ENCODE measurements at places on chromosomes 5 and 9.

- DNase-seq = no peak
Observed at GRCh38 chr5:118193194-118193905, 795.0 kb downstream of the DTWD2 start.

GRCh38 chr5:160188141-160189015 is 40.9 kb upstream of the FABP6 start:
- peak; percentile 96 for DNase-seq

DNA sequence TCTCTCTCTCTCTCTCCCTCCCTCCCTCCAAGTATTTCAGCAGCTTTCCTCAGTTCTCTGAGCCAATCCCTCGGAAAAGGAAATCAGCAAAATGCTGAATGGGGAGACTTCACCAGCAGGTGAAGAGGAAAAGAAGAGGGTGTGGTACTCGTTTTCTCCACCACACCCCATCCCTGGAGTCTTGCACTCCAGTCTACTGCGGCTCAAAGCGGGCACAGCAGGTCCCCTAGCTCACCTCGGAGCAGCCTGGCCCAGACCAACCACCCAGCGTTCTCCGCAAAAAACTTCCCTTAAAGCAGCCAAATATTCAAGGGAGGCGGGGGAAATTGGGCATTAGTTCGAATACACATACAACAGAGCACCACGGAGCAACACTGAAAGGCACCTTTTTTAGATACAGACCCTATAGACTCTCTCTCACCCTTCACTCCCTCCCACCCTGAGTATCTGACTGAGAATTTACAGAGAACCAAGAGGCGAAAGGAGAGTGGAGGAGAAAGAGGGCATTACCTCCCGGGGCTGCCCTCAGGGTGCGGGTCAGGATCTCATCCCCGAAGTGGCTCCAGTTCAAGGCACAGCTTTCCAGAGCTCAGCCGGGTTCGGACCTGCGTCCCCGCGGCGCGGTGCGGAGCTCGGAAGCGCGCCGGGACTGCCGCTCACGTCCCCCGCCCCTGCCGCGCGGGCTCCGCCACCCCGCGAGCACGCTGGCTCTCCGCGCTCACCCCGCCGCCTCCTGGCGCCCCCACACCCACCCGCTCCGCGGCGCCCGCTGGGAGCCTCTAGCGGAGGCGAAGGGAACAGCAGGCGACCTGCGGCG is 1638.5 kb upstream of the C9orf72 start:
- peak; percentile 7 for DNase-seq

DNA sequence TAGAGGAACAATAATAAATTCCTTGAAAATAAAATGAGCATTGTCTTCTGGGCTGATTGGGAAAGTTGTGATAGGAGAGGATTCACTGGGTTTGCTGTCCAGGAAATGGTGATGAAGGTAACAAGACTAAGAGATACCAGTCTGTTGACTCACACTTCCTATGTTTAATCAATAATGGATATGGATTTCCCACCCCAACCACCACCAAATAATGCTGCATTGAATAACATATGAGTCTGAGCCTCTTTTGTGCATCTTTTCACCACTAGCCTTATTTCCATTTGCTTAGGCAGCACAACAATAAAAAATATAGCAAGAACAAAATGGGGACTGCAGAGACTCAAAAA is 120.2 kb upstream of the NFIB start:
- DNase-seq = no peak

GRCh38 chr9:93577078-93577974 is 942 bp downstream of the PHF2 start:
- DNase-seq = no peak

- no peak for DNase-seq
Observed at GRCh38 chr9:136729144-136729543, 13.6 kb downstream of the LCN10 start.

GRCh38 chr5:115363879-115364278 is 67.4 kb upstream of the CCDC112 start:
- peak; percentile 18 for DNase-seq

- DNase-seq = no peak
Observed at GRCh38 chr9:125985998-125986655, 239.0 kb downstream of the PBX3 start.

- DNase-seq = no peak
Observed at GRCh38 chr9:98108531-98109031, 10.4 kb downstream of the TRIM14 start.

DNA sequence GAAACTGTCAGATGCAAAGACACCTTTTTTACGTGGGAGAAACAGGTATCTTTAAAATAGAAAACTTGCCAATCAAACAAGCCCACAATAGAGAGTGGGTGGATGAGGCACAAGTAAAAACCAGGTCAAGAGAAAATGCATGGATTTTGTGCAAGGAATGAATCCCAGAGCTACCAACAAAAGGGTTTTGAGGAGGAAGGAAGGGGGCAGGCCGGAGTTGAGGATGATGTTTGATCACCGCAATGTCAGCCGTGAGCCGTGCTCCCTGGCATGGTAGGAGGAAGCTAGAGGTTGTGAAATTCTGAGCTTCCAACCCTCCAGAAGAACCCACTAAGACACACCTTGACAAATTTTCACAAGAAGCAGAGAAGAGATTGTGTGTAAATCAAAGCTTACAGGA is 53.2 kb downstream of the HRH2 start:
- no peak for DNase-seq

DNA sequence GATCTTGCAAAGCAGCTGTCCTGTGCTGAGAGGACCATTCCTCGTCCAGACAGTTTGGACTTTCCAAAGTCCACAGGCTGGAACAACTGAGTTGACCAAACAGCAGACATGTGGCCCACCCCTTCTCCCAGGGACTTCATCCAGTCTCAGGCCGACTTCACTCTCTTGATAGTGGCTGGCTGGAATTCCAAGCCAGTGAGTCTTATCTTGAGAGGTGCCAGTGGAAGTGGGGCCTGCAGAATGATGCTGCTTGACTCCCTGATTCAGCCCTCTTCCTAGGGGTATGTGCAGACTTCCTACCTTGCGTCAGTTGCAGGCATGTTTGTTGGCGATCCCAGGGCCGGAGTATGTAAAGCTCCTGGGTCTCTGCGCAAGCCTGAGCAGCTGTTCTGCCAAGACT is 131.4 kb upstream of the TSLP start:
- no peak for DNase-seq

GRCh38 chr5:58156973-58157701 is 302.7 kb downstream of the PLK2 start:
- peak; percentile 13 for DNase-seq

- DNase-seq = no peak
Observed at GRCh38 chr9:136693490-136694162, 6.4 kb upstream of the AGPAT2 start.

GRCh38 chr9:133254471-133254870 is 20.5 kb downstream of the ABO start:
- DNase-seq = no peak

DNA sequence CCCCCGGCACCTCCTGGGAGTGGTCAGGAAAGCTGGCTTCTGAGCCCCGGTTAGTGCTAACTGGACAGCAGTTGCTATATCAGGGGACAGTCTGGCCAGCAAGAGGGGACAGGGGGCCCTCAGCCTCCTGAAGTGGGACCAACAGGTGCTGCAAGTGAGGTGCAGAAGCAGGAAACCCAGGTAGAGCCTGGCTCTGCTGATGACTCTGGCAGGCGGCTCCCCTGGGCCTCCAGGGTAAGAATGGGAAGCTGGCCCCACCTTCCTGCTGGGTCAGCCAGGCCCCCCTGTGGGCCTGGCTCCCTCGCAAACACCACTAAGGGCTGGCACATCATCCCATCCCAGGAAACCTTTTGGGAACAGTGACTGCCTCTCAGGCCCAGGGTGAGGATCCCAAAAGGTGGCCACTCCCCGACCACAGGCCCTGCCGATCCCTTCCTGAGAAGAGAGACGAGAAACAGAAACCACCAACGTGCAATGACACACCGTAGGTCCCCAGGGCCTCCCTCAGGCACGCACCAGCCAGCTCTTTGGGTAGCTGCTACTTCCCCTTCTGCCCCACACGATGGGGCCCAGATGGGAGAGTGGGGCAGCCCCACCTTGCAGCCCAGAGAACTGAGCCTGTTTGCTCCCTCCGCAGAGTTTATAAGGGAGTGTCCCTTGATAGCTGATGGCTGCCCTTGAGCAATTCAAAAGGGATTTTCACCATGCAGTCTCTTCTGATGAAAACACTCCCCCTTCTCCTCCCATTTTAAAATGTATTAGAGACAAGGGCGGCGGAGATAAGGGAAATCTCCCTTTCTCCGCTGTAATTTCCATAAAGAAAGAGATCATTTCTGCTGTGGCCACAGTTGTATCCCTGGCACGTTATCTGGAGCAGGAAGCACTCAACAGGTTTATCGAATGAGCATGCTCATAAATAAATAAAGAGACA is 76.8 kb downstream of the STK10 start:
- DNase-seq = peak; percentile 74

- DNase-seq = no peak
Observed at GRCh38 chr9:20646656-20647055, 24.4 kb upstream of the MLLT3 start.

DNA sequence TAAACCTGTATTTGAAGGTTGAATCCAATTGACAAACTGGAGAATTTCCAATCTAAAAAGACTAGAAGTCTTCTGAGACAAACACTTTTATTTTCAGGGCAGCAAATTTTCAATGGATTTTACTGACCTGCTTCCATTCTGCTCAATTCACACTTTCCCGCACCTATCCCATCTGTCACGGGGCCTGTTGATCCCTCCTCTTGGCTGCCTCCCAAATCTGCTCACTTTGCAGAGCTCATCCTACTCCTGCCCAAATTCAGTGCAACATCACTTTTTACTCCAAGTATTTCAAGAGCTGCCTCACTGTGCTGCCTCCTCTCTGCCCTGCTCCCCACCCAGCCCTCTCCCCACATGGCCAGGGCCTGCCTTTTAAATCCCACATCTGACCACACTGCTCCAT is 35.1 kb downstream of the GOLM1 start:
- DNase-seq = no peak

DNA sequence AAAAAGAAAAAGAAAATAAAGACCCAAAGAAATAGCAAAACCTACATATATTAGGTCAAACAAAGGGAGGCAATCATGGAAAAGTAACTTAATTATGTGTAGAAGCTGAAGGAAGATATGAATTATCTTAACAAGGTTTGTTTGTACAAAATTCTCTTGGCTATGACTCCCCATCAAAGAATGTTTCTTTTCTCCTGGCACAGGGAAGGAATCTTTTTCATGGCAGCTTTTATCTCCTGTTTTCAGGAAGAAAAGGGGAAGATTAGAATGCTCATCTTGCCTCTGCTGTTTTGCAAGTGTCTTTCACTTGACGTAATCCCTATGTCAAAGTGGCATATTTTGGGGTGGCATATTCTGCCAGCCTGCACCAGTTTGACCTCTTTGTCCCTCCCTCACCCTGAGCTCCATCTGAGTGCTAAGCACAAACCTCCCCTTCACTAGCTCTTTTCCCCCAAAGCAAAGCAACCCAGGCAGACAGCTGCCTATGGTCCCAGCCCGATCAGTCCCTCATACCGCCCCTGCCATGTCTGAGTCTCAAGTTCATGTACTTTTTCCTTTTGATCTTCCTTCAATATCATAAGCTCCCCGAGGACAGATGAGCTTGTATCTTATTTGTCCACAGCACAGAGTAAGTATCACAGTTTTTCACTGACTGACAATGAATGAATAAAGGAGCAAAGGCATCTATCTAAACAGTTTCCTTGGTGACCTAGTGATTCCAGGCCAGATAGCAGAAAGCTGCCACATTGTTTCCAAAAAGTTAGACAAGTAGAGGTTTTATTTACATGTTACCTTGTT is 242.8 kb upstream of the ANKRD55 start:
- DNase-seq = no peak

GRCh38 chr5:6805841-6806240 is 92.6 kb downstream of the TENT4A start:
- no peak for DNase-seq

- DNase-seq = no peak
Observed at GRCh38 chr9:92706218-92706940, 36.4 kb upstream of the IPPK start.

GRCh38 chr5:50711280-50711679 is 44.8 kb downstream of the PARP8 start:
- DNase-seq = peak; percentile 10

DNA sequence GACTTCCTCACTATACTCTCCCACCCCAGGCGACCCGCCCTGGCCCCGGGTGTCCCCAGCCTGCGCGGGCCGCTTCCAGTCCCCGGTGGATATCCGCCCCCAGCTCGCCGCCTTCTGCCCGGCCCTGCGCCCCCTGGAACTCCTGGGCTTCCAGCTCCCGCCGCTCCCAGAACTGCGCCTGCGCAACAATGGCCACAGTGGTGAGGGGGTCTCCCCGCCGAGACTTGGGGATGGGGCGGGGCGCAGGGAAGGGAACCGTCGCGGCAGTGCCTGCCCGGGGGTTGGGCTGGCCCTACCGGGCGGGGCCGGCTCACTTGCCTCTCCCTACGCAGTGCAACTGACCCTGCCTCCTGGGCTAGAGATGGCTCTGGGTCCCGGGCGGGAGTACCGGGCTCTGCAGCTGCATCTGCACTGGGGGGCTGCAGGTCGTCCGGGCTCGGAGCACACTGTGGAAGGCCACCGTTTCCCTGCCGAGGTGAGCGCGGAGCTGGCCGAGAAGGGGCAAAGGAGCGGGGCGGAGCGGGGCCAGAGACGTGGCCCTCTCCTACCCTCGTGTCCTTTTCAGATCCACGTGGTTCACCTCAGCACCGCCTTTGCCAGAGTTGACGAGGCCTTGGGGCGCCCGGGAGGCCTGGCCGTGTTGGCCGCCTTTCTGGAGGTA is 2.1 kb downstream of the CA9 start:
- no peak for DNase-seq

DNA sequence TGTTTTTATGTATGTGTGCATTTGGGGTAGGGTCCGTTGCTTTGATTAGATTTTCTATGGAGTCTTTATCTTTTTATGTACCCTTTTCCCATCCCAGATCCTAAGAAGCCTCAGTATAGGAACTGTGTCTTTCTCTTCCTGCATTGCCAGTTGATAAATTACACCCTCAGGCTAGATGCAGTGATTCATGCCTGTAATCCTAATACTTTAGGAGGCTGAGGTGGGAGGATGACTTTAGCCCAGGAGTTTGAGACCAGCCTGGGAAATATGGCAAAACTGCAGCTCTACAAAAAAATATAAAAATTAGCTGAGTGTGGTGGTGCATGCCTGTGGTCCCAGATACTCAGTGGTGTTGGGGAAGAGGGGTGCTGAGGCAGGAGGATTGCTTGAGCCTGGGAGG is 40.2 kb downstream of the NLN start:
- DNase-seq = no peak

GRCh38 chr5:134273642-134274395 is 47.9 kb upstream of the PPP2CA start:
- no peak for DNase-seq

- no peak for DNase-seq
Observed at GRCh38 chr9:28289746-28290145, 716.5 kb upstream of the C9orf72 start.

DNA sequence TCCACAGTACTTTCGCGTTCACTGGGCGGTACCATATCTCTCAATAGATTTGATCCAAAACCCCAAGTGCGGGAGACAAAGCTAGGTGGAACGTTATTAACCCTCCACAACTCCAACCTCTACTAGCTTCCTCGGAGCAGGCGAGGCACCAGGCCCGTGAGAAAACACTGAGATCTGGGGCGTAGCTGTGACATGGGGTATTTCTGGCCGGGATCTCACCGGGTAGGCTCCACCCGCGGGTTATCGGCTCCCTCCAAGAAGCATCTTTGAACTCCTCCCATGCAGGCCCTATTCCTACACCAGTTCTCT is 350 bp upstream of the SLC25A46 start:
- DNase-seq = no peak

Data from fibroblast of the aortic adventitia (primary cell).